ENCODE measurements at places on chromosomes 7 and 10. TPM values are rescaled to one million over a fixed set of nuclear protein-coding genes. Genes with fewer than 3 reads are reported as not detected.

DNA sequence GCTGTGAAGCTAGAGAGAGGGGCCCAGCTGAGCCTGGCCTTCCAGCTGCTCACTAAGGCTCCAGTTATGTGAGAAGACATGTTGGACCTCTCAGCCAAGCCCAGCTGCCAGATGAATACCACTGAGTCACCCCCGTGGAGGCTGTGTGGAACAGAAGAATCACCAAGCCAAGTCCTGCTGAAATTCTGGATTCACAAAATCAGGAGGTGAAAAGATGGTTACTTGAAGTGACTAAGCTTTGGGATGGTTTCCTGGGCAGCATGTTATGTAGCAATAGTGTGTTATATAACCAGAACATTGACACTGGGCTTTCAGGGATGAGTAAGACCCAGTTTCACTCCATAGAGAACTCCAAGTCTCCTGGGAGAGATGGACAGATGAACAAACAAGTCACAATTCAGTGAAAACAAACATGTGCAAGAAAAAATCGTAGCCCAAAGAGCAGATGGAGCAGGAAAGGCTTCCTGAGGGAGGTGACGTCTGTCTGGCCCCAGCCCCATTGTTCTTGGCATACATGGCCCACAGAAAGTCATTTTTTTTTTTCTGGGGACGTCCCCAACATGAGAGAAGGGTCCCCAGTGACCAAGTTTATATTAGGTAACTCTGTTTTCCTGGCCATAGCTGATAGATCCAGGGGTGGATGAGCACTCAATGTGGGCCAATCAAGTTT, 64.1 kb upstream of the PDZD8 start:
- no peaks in the 10 kb centered on the region for H3K36me3 ChIP-seq
- H3K4me3 ChIP-seq = no peak overlapping the region
- DNase-seq = no peak
- no peaks in the 10 kb centered on the region for H3K4me1 ChIP-seq

- H3K27ac ChIP-seq = no peak overlapping the region
- H3K4me3 ChIP-seq = no peak overlapping the region
- no peak for DNase-seq
- no peaks in the 10 kb centered on the region for H3K27me3 ChIP-seq
- H3K36me3 ChIP-seq = no peaks in the 10 kb centered on the region
- peaks cover 11% of the 10 kb centered on the region for H3K4me1 ChIP-seq
Observed at GRCh38 chr10:15300697-15301096, 70.4 kb downstream of the FAM171A1 start.

DNA sequence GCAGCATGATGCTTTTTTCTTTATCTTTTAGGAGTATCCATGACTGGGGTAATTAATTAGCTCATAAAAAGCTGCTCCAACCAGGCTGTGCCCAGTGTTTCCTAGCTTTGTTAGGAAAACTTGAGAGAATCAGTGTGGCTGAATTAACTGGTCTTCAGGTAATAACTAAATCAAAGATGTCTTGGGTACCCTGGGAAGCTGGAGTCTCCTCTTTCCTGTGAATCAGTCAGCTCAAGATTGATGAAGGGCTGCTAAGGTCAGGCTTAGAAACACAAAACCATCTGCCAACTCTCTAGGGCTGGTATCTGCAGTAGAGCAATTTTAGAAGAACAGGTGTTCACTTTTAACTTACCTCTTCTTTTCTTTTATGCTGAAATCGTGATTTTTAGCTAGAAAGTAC, 21.4 kb upstream of the ATOH7 start:
- DNase-seq = no peak
- no peaks in the 10 kb centered on the region for H3K36me3 ChIP-seq
- no peak overlapping the region for H3K4me3 ChIP-seq
- no peaks in the 10 kb centered on the region for H3K27me3 ChIP-seq

DNA sequence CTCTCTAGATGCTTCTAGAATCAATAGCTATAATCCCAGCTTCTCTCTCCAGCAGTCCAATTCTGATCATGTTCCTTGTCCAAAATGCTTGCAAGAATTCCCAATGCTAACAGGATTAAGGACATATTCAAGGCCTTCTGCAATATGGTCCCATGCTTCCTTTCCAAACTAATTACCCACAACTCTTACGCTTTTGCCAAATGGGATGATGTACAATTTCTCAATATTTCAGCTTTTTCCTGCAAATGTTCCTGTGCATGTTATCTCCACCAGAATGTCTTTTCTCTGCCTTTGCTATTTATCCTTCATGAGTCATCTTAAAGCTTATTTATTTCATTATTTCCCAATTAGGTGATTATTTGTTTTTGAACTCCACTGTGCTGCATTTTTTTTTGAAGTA, 556.4 kb downstream of the SORCS1 start:
- no peaks in the 10 kb centered on the region for H3K27me3 ChIP-seq
- no peak overlapping the region for H3K4me3 ChIP-seq
- no peak overlapping the region for H3K27ac ChIP-seq

GRCh38 chr7:122831436-122831835, 54.8 kb downstream of the CADPS2 start:
- no peak overlapping the region for H3K4me3 ChIP-seq
- H3K4me1 ChIP-seq = peaks cover 12% of the 10 kb centered on the region
- DNase-seq = no peak
- no peaks in the 10 kb centered on the region for H3K27me3 ChIP-seq
- H3K36me3 ChIP-seq = peaks cover 6% of the 10 kb centered on the region
- H3K27ac ChIP-seq = no peak overlapping the region

- H3K4me3 ChIP-seq = no peak overlapping the region
- H3K27me3 ChIP-seq = no peaks in the 10 kb centered on the region
- H3K27ac ChIP-seq = peak overlapping the region; percentile 46
Observed at GRCh38 chr7:21898265-21898930, 47.3 kb downstream of the CDCA7L start.

- peaks cover 15% of the 10 kb centered on the region for H3K27me3 ChIP-seq
- H3K27ac ChIP-seq = no peak overlapping the region
- DNase-seq = no peak
- no peak overlapping the region for H3K4me3 ChIP-seq
- H3K36me3 ChIP-seq = no peaks in the 10 kb centered on the region
Observed at GRCh38 chr10:49222170-49222569, 34.0 kb upstream of the TMEM273 start.

DNA sequence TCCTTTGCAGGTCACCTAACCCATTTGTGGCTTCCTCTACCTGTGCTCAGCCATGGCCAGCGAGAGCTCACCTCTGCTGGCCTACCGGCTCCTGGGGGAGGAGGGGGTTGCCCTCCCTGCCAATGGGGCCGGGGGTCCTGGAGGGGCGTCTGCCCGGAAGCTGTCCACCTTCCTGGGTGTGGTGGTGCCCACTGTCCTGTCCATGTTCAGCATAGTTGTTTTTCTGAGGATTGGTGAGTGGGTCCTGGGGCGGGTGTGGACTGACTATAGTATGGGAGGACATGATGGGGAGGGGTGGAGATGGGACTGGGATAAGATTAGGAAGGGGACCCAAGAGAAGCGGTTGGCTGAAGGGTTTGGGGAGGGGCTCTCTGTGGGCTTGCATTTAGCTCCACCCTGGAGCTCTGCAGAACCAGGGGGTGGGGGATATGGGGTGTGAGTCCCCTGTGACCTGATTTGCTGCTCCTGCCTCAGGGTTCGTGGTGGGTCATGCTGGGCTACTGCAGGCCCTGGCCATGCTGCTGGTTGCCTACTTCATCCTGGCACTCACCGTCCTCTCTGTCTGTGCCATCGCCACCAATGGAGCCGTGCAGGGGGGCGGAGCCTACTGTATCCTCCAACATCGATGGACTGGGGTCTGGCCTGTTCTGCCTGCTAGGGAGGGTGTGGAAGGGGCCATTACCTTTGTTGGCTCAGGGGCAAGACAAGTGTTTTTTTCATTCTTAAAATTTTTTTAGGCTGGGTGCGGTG, 1.8 kb downstream of the SLC12A9 start:
- no peak overlapping the region for H3K27ac ChIP-seq
- peak overlapping the region; percentile 9 for H3K4me3 ChIP-seq
- DNase-seq = no peak

Gene NEUROG3
- 0.43 TPM for total RNA-seq

Gene ELFN1
- 8.5 TPM for total RNA-seq

Gene CPA2
- 0.55 TPM for total RNA-seq

Gene CLDN3
- not detected for total RNA-seq

Data from neural crest cell (in vitro differentiated cells).